T-helper 9 cell (primary cell): ENCODE measurements at places on chromosomes 3 and 15.

GRCh38 chr3:123412811-123413604, 35.9 kb downstream of the ADCY5 start:
- no peak for DNase-seq

DNA sequence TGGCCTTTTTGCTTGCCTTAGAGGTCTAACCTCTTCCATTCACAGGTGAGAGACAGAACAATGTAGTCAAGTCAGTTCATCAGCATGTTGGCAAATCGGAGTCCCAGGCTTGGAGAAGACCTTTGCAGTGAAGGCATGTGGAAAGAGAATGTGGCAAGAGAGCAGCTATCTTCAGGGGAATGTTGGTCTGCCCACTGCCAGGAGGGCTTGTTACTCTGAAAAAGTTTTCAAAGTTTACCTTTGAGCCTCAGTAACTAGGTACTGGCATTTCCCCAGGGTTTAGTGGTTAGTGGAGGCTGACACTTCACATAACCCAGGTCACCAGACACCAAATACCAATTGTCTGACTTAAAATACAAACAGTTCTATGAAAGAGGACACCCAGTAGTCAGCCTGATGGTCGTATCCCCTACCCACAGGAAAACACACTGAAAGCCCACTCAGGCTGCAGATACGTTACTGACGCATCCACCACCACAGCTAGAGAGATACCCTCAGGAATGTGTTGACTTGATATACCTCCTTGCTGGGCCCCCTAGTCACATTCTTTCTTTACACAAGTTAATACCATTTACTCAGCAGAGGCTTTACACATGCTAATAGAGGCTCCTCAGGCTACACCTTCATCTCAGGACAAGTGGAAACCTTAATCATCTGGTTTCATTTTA, 9.7 kb upstream of the ARID3B start:
- DNase-seq: no peak

- DNase-seq: no peak
Measured at GRCh38 chr15:38130740-38131498, 121.7 kb upstream of the SPRED1 start.

DNA sequence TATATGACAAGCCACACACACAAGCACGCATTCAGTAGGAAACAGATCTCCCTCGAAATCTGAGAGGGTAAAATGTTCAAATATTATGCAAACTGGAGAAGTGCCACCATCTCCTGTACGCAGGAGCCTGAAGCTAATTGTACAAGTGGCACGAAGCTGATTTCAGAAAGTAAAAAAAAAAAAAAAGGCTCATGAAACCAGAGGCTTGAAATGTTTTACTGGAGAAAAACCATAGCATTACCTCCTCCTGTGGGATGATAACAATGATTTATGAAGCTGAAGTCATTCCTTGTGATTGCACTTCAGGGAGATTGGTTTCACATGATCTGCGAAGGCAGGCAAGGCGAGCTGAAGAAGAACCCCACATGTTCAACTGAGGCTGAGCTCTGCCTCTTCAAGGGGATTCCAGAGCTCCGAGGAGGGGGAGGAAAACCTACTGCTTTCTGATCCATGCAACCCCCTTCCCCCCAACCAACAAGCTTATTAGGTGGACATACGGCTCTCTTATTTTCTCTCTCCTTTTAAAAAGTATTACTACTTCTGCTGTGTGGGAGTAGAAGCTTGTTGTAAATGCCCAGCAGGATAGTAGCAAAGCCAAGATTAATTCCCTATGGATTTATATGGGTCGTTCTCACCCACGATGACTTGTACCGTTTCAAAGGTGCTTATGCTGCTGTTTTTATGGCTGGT, 101.1 kb downstream of the GREM1 start:
- DNase-seq: no peak

- no peak for DNase-seq
Measured at GRCh38 chr3:127448671-127449070, 141.9 kb downstream of the TPRA1 start.

GRCh38 chr3:183159333-183159732, 3.2 kb downstream of the LAMP3 start:
- DNase-seq: no peak

GRCh38 chr3:14466179-14466903, 63.9 kb downstream of the SLC6A6 start:
- DNase-seq: no peak

DNA sequence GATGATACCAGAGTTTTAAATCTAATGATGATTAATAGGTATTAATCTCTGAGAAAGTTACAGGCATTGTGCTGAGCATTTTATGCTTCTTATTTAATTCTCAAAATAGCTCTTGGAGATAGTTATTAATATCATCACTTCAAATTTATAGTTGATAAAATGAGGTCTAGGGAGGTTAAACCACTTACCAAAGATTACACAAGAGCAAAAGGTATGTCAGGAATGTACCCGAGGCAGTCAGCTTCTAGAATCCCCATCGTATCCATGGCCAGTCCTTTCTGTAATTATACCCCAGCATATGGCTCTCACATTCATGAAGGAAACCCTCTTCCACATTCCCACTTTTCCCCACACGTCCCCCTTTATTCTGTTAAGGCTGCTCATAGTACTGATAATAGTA, 421.3 kb downstream of the PYDC2 start:
- no peak for DNase-seq

GRCh38 chr3:15271785-15272381, 60.5 kb downstream of the SH3BP5 start:
- DNase-seq: peak; percentile 79

DNA sequence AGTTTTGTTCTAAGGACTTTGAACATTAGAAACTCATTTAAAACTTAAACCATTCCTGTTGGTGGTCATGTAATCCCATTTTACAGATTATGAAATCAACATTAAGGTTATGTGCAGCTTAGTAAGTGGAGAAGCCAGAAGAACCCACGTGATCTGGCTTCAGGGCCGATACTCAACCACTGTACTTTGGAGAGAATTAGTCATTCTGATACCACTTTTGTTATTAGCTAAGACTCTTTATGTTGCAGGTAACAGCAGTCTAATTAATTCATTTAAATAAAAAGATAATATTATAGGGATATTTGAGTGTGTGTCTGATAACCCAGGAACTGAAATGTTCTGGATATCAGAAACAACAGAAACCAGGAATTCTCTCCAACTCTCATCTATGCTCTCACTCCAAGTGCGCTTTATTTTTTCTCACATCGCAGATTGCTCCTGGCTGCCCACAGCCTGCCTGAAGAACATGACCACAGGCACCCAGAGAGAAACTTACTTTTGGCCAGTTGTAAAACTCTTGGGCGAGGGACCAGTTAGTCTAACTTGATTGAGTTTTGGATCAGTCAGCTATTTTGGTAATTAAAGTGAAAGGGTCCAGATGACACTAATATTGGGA, 25.2 kb downstream of the UBE2E1 start:
- no peak for DNase-seq

DNA sequence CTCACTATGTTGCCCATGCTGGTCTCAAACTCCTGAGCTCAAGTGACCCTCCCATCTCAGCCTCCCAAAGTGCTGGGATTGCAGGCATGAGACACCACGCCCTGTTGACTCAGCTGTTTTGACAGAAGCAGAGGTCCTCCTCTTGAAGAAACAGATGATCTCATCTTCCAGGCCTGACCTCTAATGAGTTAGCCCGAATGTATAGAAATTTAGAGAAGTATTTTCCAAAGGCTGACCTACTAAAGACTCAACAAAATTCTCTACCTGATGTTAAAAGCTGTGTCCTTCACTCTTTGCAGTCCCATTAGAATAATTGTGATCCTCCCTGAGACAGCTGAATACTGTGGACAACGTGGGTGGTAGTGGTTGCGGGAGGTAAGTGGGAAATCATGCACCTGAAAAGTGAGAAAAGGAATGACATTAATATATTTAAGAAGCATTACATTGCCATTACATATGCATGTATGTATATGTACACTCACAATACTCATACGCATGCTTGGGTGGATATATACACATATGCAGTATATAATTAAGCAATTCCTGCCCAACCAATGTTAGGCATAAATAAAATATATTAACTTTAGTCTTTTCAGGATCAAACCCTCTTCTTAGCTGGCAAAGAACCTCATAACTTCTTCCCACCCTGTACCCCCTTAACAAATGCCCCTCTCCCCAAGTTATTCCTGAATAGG, 204.6 kb upstream of the NR2F2 start:
- DNase-seq: no peak

- no peak for DNase-seq
Measured at GRCh38 chr3:35484929-35485530, 154.3 kb upstream of the ARPP21 start.

GRCh38 chr15:98213346-98213979, 253.0 kb downstream of the ARRDC4 start:
- DNase-seq: no peak

DNA sequence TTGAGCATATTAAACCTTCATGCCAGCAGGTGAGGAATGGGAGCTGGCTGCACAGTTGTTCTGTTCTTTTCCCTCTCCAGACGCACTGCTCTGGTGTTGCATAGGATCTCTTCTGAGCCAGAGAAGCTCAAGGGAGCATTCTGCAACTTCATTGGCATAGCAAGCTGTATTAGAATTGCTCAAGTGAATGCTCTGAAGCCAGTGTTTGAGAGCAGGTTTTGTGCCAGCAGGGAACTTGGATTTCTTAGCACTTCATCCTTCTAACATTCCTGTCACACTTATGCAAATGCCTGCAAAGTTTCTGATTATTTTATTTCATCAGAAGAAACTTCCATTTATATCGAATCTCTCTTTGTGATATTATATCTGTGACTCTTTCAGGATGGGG, 366.6 kb downstream of the AGBL1 start:
- DNase-seq: no peak

DNA sequence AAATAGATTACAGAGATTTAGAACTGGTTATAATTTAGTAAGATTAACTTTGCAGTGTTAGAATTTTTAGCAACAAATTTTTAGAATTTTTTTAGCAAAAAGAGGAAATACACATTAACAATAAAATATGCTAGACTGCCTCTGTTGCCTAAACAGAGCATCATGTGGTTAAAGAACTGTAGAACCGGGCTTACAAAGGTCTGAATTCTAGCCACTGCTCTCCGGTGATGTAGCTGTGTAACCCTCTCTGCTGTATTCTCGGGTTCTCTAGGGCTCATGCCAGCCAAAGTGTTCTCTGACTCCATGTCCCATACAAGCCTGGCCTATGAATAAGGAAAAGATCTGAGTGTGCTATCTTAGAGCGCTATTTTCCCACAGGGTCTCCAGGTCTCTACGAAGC, 2.9 kb upstream of the P2RY12 start:
- no peak for DNase-seq

DNA sequence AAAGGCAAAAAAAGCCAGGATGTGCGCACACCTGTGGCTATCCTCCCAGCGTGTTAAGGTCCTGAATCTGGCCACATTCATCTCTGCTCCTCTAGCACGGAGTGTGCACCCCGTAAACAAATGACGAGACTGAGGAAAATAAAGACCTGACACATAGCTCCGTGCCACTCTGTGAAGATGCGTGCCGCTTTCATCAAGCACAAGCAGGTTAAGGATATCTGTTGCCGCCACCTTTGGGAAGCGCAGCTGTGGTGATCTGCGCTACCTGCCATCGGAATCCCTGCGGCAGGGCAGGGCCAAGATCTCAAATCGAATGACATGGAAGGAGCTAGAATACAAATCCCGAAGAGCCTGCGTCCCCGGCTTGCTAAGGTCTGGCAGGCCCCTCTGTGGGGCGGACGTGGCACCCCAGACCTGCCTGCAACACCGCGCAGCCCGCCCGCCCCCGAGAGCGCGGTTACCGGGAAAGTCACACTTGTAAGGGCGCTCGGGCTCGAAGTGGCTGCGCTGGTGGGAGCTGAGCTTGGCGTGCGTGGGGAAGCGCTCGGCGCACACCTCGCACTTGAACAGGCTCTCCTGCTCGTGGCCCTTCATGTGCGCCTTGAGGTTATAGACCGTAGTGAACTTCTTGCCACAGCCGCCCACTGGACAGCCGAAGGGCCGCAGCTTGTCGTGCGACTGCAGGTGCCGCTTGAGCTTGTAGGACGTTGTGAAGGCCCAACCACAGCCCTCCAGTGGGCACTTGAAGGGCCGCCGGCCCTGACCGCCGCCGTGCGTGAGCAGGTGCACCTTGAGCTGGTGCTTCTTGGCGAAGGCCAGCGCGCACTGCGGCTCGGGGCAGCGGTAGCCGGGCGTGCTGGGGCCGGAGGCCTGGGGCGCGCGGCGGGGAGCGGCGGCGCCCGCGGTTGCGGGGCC, 936 bp downstream of the ZXDC start:
- DNase-seq: peak; percentile 10

GRCh38 chr15:60511351-60512031, 32.5 kb upstream of the ICE2 start:
- DNase-seq: no peak

- DNase-seq: no peak
Measured at GRCh38 chr3:13282358-13282985, 137.7 kb downstream of the NUP210 start.

GRCh38 chr3:70264122-70264780, 48.2 kb downstream of the MDFIC2 start:
- DNase-seq: no peak

GRCh38 chr3:193702967-193703366, 110.0 kb downstream of the OPA1 start:
- no peak for DNase-seq

- DNase-seq: no peak
Measured at GRCh38 chr3:2568156-2568555, 469.5 kb downstream of the CNTN4 start.

GRCh38 chr15:40594429-40594836, 384 bp downstream of the KNL1 start:
- peak; percentile 20 for DNase-seq

DNA sequence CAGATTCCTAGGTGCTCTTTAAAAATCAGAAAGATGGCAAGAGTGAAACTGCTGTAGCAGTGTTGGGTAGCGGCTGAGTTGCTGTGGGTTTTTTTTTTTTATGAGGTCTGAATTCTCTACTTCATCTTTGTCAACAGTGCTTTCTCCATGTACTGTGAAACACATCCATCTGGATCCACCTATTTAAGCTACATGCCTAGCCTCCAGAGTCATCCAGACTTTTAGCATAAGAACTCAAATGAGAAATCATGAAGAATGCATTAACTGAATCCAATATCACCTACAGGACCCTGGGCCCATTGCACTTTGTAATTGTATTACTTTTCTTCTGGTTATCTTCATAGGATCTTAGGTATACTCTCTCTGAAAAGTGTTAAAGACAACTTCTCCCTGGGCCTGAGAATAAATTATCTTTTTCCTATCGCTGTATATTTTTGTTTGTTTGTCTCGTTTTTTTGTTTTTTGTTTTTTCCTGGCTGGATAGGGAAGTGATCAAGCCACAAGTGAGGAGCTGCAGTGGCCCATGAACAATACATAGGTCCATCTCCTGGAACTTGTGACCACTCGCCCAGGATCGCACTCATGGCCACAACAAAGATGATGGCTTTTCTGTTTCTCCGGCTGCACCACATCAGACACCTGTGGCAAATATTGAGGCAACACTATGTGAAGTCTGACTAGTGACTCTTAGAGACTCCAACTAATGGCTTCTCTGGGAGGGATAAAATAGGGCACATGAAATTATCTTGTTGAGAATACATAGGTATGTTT, 609.9 kb upstream of the AGTR1 start:
- DNase-seq: no peak

DNA sequence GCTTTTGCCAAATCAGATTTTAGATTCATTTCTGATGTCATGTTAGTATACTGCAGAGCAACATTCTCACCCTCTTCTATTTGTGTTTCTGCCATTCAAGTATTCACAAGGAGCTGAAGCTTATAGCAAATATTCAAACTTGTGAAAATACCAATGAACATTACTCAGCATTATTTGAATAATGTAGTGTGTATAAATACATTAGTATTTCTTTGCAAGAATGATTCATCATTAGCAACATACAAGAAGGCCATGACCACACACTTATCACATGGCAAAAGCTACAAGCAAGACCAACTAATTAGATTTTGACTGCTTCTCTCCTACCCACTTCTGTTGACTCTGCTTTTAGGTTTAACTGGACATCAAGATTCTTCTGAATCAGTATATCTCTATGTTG, 124.9 kb downstream of the IGSF11 start:
- DNase-seq: no peak
